ENCODE measurements at places on chromosomes 12 and 14.

DNA sequence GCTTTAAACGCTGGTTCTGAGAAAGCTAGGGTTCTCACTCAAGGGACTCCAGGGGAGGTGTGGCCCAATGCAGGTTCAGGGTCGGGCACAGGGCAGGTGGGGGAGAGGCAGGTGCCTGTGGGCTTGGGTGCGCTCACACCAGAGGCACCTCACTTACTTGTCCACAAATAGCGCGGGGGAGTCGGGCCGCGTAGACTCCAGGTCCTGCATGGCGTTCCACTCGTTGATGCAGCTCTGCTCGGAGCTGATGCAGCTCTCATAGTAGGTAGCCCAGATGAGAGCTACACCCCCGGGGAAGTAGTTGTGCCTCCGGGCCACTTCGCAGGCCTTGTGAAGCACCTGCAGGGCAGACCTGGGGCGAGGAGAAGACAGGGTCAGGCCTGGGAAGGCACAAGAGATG is 49.9 kb downstream of the SSH1 start:
- no peak for DNase-seq

- DNase-seq, result peak; percentile 16
These were observed 90.6 kb downstream of the PAPOLA start for GRCh38 chr14:96592591-96593386.

DNA sequence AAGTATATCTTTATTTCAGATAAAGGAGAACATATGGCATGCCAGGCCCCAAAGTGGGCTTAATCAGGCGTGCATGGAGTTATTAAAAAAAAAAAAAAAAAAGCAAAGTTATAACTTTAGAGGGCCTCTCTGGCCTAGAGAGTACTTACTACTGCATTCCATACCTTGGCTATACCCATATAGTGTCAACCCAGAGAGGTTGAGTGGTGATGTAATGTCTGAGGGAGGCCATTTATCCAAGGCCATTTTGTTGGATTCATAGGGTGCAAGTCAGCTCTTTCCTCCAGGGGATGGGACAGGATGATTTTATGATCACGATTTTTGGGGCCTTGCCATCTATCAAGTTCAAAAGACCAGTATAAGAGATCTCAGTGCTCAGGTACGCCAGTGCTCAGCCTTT is 66.4 kb downstream of the DCAF5 start:
- no peak for DNase-seq

- no peak for DNase-seq
These were observed 27.0 kb downstream of the SENP1 start for GRCh38 chr12:48078901-48079300.
